HFFc6 (cell line): ENCODE measurements at places on chromosomes 12 and 14. TPM values are rescaled to one million over a fixed set of nuclear protein-coding genes. Genes with fewer than 3 reads are reported as not detected.

- no peak for DNase-seq
Measured at GRCh38 chr12:47750229-47750798, 8.4 kb downstream of the RAPGEF3 start.

Gene TMEM179
- total RNA-seq, result not detected in 2 replicates

Gene GPX2
- not detected in 2 replicates for total RNA-seq

DNA sequence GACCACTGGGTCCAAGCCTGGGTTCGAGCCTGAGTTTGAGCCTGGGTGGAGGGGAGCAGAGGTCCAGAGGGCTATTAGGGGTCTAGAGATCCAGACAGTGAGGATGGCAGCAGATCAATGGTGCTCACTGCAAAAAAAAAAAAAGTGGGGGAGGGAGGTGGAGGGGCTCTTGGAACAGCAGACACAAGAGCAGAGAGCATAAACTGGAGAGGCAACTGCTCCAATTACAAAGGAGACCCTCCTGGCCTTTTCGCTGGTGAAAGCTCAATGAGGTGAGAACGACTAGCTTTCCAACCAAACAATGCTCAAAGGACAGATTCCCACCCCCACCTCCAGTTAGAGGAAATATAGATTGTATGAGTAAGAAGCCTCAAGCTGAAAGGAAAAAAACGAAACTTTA, 124.2 kb upstream of the TSPAN8 start:
- DNase-seq, result no peak

Gene PPP4R4
- total RNA-seq, result 0.16 TPM in 1 of 3 replicates, not detected in the others

Gene PAPLN
- total RNA-seq, result 1.4 to 2.8 TPM (median 1.5 TPM) in 3 replicates

DNA sequence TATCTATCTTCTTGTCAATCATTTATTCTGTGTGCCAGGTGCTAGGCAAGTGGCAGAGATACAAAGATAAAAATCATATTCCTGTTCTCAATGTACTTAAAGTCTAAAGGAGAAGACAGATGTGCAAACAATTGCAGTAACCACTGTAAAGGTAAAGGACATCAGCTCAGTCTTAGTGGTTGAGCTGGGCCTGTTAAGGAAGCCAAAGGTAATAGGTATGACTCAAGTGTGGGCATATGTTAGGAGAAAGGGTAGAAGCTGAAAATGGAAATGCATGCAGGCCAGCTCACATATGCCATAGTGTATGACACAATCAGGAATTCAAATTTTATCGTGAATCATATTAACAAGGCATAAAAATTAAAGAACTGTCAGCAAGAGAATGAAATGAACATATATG, 49.8 kb downstream of the FAR2 start:
- DNase-seq, result no peak

Gene CCDC184
- 0.67 to 0.86 TPM (median 0.81 TPM) in 3 replicates for total RNA-seq

- DNase-seq, result no peak
Measured at GRCh38 chr14:36580856-36581831, 1.3 kb downstream of the NKX2-8 start.

Gene REP15
- 2.0 to 2.4 TPM (median 2.4 TPM) in 3 replicates for total RNA-seq

- no peak for DNase-seq
Measured at GRCh38 chr12:14956024-14956891, 5.1 kb downstream of the ARHGDIB start.

Gene PPFIBP1
- 88.3 and 103 TPM in 2 replicates for total RNA-seq

DNA sequence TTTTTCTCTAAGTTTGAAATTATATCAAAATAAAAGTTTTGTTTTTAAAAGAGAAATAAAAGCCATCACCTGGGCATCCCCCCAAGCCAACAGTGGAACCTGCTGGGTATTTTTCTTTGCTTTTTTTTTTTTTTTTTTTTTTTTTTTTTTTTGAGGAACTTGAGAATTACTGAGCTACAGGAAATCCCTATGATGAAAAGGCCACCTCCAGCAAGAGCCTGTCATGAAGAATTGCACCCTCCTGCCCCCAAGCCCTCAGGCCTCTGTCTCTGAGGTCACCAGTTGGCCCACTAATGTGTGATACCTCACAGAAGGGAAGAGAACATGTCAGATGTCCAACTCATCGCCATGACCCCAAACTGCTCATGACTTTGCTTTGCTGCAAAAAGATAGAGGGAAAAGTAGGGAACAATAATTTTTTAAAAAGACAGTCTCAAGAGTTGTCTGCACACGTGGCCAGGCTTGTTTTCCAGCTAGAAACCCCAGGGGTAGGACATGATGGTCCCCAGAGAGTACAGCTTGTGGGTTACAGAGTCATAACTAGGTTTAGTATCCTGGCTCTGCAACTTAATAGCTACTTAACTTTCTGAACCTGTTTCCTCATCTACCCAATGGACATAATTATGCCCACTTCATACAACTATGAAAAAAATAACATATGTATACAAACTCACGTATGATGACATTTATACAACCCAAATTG, 124.3 kb upstream of the EGLN3 start:
- DNase-seq, result no peak

DNA sequence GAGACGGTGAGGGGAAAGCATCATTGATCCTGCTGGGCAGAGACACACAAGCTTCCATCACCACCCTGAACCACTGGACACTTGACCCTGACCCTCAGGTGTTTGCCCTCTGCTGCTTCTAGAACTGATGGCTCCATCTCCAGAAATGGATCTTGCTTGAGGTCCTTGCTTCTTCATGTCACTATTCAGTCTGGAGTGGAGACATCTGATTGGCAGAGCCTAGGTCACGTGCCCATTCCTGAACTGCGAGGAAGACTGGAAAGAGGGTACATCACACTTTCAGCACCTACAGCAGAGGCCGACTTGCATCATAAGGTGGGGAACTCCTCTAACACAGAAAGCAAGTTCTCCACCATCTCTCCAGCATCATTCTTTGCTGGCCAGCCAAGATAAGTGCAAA, 106.7 kb upstream of the COCH start:
- no peak for DNase-seq

Gene GLS2
- total RNA-seq, result not detected in 3 replicates

DNA sequence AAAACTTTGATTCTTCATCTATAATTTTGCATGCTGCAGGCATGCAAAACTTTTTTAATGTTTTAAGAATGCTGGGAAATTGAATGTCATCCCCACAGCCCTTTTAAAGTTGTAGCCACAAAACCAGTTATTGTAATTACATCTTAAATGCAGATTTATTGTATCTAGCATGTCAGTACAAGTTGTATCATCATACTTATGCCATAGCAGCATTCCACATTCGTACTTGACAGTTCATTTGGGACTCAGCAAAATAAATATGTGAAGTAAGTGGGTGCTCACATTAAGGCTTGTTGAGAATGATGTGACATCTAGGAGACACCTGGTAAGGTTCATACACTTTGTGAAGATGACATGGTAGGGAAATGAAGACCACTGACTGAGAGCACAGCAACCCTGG, 44.0 kb upstream of the GZMB start:
- DNase-seq, result no peak

GRCh38 chr14:71583705-71584104, 348.5 kb upstream of the RGS6 start:
- DNase-seq, result no peak

DNA sequence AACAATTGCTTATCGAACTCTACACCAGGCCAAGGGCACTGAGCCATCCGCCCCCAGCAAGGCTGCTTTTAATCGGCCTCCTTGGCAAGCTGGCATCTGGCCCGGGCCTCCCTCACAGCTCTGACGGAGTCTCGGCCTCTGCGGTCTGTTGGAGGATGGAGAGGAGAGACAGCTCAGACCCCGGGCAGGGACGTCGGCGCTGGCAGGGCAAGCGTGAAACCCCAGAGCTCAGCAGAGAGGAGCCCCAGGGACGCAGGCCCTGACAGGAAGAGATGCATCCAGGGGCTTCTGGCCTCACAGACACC, 17.5 kb downstream of the CAMKK2 start:
- DNase-seq, result no peak

GRCh38 chr12:53513712-53514410, 6.6 kb upstream of the NPFF start:
- DNase-seq, result no peak

GRCh38 chr12:55700255-55701018, 7.3 kb downstream of the ITGA7 start:
- peak; percentile 38 for DNase-seq

Gene EMP1
- total RNA-seq, result 212 and 345 TPM in 2 replicates

GRCh38 chr12:47080725-47081502, 1.2 kb upstream of the AMIGO2 start:
- no peak for DNase-seq

- DNase-seq, result no peak
Measured at GRCh38 chr12:1844661-1845409, 24.5 kb downstream of the LRTM2 start.

DNA sequence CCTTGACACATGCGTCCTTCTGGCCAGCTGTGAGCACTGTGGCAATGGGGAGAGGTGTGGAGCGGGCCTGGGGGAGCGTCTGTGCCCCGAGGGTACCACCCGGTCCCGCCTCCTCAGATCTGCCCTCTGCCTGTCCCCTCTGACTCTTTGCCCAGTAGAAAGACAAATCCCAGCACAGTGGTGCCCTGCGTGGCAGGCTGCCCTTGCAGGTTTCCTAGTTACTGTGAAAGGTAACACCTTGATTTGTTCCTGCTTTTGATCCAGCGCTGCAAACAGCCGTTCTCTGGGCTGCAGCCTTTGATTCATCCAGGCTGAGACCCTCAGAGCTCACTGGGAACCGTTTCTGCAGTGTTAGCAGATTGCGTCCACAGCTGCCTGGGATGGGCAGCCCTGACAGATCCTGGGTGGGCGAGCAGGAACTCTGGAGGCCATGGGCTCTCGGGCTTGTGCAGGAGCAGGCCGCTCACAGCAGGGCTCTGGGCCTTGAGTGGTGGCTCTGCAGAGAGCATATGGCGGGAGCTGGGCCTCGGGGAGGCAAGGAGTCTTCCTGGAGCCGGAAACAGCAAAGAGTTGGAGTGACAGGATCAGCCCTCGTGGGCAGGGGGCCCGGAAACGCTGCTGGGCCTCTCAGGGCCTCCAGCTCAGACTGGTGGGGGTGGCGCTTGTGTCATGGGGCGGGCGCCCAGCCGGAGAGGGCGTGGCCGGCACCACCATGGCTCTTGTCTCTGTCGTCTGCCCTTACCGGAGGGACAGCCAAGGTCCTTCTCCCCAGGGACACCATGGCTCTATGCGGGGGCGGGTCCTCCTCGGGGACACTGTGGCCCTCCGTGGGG, 16.6 kb downstream of the FBRSL1 start:
- peak; percentile 60 for DNase-seq

DNA sequence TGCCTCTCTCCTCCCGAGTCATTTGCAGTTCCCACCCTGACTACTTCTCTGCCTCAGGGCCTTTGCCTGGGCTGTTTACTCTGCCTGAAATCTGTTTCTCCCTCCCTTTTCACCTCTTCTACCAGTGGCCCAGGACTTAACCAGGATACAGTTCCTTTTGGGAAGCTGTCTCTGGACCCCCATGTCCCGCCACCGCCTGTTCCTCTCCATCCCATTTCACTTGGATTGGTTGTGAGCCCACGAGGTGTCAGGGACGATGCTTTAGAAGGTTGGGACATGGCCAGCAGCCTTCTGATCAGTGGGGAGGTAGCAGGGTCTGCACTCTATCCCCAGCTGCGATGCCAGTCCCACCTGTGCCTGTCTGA, 51.8 kb downstream of the FAM222A start:
- no peak for DNase-seq

GRCh38 chr12:47190271-47190750, 110.6 kb upstream of the AMIGO2 start:
- peak; percentile 45 for DNase-seq

Gene WNT1
- total RNA-seq, result not detected in 2 replicates

Gene PALS1
- 46.5 to 51.6 TPM (median 48.0 TPM) in 3 replicates for total RNA-seq

GRCh38 chr12:40614923-40615322, 77.3 kb upstream of the CNTN1 start:
- DNase-seq, result no peak

GRCh38 chr12:109595321-109595902, 21.8 kb downstream of the MVK start:
- DNase-seq, result no peak

DNA sequence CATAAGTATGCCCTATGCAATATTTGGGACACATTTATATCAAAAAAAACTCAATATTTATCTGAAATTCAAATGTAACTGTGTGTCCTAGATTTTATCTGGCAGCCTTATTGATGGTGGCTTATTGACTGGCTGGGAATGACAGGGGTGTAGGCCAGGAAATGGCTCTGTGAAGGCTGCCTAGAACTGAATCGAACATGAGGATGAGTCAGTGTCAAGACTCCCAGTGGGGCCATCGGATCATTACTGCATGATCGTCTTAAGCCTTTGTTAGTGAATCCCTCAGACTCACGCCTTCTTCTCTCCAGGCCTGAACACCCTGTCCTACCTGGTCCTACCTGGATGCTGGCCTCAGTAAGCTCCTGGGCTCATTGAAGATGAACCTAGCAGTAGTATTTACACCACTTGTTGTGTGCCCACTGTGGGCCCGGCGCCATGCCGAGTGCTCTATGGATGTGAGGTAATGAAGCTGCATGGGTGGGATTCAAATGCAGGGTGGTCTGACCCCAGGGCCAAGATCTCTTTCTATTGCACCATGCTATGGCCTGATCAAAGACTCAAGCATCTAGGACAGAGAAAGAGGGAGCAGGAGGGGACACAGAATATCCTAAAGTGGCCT, 21.0 kb upstream of the FAIM2 start:
- no peak for DNase-seq

Gene HOXC13
- not detected in 3 replicates for total RNA-seq

Gene DHRS2
- 0.18 to 0.59 TPM (median 0.40 TPM) in 3 replicates for total RNA-seq

Gene TCL1B
- not detected in 3 replicates for total RNA-seq

- DNase-seq, result peak; percentile 13
Measured at GRCh38 chr12:90959032-90959431, 4.1 kb upstream of the CCER1 start.

DNA sequence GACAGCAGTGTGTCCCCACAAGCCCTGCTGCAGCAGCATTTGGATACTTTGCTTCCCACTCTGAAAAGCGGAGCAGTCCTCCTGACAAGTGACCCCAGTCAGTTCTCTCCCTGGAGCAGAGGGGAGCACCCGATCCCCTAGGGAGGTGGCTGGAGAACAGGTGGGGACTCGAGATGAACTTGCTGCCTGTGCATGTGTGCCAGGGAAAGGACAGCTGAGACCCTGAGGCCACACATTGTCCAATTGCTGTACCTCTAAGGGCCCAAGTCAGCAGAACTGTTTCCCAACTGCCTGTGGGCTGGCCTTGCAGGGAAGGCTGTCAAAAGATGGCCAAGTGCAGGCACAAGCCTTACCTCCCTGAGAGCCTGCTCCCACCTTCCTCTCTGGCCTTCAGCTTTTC, 55.1 kb downstream of the IFT43 start:
- no peak for DNase-seq

Gene PAX9
- 0.25 to 0.46 TPM (median 0.29 TPM) in 3 replicates for total RNA-seq

Gene L2HGDH
- total RNA-seq, result 3.1 to 4.4 TPM (median 3.5 TPM) in 3 replicates

Gene BCL7A
- 2.5 to 3.8 TPM (median 3.1 TPM) in 3 replicates for total RNA-seq

Gene GUCY2C
- not detected in 3 replicates for total RNA-seq
